ENCODE measurements at places on chromosomes 5 and 9.

DNA sequence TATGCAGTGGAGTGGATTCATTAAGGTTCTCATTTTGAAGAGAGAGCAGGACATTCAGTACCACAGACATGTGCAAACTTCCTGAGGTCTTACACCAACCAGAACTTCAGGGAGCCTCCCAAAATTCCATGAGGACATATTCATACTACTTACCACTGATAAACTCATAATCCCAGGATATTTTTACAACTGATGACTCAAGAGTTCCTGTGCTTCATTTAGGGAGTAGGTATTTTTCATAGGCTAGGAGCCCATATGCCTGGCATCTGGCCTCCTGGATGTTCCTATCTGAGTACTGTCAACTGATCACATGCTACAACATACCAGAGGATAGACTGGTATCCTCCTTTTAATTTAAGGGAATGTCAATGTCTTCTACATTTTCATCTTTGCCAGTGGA, 578.0 kb downstream of the EFNA5 start:
- peak; percentile 3 for DNase-seq

DNA sequence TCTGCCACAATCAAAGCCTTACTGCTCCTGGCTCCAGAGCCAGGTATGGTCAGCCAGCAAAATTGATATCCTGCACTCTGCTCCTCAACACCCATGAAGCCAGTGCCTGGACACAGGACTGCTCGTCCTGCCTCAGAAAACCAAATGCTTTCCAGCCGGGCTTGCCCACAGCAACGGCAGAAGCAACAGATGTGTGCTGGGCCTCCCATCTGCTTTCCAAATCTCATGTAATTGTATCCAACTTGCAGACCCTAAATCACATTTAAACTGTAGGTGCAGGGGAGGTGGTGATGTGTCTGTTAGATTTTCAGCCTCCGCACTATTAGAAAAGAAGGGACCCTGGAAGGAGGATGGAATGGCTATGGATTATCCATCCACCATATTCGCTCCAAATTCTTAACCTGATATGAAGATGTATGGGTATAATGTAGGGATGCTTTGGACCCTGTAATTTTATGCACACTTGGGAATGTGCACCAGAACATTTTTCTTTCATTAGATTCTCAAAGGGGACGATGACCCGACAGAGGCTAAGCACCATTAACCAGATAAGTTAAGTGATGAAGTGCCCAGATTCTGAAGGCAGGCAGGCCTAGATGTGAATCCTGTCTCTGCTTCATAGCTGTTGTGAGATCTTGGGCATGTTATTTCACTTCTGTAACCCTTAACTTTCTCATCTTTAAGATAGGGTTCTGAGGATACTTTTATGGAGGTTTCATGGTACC, 58.2 kb downstream of the EXOSC2 start:
- DNase-seq, result no peak

DNA sequence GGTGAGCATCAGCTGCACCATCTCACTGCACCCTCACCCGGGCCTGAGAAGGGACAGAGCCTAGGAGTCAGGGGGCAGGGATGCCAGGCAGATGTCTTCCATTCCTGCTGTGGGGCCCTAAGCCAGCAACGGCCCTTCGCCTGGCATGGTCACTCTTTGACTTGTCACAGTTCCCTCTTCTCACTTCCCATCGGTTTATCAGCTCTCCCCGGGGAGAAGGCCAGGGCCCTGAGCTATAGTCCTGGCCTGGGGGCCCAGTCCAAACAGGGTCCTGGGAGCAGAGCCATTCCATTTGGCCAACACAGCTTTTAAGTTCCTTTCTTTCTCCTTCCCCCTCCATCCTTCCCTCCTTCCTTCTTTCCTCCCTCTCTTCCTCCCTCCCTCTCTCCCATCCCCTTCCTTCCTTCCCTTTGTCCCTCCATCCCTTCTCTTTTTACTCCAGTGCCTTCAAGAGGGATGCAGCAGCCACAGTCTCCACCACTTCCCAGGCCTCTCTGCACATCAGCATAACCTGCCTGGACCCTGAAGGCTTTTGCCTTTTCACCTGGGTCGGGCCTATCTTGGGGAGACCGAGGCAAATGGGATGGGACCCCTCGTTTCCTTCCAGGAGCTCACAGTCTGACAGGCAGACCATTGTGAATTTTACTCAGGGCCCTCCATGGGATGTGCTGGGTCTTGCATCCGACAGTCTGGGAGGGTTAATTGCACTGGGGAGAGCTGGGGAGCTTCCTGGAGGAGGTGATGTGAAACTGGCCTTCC, 4.2 kb downstream of the COL5A1 start:
- DNase-seq, result no peak

- no peak for DNase-seq
These were observed 136.5 kb downstream of the CCDC192 start for GRCh38 chr5:127839496-127840197.

DNA sequence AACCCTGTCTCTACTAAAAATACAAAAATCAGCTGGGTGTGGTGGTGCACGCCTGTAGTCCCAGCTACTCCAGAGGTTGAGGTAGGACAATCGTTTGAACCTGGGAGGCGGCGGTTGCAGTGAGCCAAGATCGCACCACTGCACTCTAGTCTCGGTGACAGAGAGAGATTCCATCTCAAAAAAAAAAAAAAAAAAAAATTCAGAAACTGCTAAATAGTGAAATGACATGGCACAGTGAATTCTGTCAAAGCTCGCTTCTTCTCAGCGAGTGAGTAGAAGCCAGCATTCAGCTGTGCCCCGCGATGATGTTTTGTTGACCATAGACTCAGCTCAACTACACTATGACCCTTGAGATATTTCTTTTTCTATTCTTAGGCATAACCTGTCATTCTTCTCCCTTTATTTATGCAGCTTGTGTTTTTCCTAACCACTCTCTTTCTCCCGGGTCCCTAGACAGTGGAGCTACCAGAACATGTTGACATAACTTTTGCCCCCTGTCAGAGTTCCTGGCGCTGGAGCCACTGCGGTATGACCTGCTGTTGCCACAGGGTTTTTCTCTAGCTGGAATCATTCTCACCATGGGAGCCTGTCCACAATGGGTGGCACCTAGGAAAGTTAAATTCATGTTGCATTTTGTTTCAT, 13.5 kb upstream of the IQGAP2 start:
- no peak for DNase-seq

DNA sequence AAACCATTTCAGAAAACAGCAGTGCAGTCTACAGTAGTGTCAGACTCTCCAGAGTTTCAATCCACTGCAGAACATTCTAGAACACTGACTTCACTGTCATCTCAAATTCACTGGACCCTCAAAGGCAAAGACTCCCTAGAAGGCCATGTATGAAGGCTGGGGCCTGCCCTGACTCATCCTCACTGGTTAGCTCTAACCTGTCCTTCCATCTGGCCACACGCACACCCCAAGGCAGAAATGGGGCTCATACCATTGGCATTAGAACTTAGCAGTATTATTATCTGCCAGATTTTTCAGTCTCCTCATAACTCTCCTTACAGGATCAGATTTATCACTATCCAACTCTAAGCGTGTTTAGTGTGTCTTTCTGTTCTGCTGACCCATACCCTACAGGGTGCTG, 20.4 kb downstream of the S1PR3 start:
- no peak for DNase-seq

GRCh38 chr5:82234885-82235284, 43.3 kb downstream of the RPS23 start:
- DNase-seq, result no peak

DNA sequence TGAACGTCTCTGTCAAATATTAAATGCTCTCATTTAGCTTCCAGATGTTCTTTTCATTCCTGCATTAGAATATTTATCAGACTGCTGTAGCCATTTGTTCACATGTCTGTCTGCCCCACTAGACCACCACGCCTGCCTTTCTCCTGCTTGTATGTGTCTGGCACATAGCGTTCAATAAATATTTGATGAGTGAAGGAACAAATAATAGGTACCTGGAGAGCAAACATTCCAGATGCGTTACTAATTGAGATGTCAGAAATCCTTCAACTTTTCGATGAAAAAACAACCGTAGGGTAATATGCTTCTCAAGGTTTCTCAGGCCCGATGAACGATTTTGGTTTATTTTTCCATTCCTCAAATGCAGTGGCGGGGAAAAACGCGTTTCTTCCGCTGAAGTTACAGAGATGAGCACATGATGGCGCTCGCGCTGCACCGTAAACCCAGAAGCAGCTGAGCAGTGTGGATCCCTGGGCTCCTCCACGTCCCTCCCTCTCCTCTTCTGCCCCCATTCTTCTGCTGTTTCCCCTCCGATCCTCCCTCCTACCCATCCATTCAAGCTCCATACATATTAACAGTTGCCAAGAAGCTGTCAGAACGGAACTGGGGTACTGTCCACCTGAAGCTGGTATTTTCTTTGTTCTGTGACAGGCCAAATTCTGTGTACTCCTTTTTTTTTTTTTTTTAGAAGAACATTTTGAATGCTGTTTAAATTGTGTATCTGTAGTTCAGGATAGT, 245.4 kb downstream of the MPDZ start:
- DNase-seq, result peak; percentile 59

DNA sequence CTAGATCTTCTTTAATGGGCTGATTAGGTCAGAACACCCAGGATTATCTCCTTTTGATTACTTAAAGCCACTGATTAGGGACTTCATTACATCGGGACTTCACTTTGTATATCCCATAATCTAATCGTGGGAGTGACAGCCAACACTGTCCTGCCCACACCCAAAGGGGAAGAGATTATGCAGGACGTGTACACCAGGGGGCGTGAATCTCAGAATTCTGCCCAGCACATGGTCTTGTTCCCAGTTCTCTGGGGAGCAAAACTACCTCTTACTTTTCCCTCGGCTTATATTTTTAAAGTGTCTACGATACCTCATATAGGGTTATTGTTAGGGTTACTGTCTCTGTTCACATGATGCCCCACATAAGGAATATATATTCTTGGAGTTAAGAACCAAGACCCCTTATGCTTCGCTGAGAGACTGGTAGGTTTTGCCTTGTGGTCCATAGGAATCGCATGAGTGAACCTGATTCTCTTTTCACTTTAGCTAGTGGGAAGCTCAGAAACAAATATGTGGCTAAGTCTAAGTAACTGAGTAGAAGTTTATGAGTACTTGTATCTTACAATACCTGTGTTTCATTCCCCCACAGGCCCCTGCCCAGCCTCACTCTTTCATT, 192.7 kb downstream of the GNA14 start:
- DNase-seq, result peak; percentile 44

DNA sequence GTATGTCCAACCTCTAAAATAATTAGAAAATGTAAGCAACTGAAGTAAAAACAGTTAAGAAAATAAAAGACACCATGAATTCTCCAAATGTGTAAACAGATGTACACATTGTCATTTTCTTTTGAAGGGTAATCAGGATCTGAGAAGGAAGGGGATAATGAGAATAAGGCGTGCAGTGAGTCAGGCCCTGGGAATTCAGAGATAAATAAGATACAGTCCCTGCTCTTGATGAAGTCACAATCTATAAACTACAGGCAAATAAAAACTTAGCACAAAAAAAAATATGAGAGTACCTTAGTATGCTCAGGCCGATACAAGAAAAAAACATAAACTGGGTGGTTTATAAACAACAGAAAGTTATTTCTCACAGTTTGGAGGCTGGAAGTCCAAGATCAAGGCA, 315.3 kb downstream of the DNAH5 start:
- no peak for DNase-seq
